ENCODE measurements at places on chromosomes 16 and 17.
A peak's percentile ranks its signal among the peaks of the same experiment; 100 is the strongest.

DNA sequence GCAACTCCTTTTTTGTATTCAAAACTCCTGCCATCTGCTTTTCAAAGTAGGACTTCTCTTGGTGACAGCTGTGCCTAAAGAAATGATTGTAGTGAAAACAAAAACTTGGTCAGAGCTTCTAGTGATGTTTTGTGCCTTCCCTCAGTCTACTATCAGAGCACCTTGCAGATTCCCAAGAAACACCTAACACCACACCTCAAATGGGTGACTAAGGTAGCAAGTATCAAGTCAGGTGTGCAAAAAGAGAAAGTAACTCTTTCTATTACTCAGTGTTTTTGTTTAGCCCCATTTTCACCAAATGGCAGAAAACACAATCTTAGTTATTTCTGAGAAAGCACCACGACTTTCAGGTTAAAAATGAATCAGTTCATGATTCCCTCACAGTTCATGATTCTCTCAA is 2.0 kb upstream of the PMFBP1 start:
- DNase-seq = no peak

DNA sequence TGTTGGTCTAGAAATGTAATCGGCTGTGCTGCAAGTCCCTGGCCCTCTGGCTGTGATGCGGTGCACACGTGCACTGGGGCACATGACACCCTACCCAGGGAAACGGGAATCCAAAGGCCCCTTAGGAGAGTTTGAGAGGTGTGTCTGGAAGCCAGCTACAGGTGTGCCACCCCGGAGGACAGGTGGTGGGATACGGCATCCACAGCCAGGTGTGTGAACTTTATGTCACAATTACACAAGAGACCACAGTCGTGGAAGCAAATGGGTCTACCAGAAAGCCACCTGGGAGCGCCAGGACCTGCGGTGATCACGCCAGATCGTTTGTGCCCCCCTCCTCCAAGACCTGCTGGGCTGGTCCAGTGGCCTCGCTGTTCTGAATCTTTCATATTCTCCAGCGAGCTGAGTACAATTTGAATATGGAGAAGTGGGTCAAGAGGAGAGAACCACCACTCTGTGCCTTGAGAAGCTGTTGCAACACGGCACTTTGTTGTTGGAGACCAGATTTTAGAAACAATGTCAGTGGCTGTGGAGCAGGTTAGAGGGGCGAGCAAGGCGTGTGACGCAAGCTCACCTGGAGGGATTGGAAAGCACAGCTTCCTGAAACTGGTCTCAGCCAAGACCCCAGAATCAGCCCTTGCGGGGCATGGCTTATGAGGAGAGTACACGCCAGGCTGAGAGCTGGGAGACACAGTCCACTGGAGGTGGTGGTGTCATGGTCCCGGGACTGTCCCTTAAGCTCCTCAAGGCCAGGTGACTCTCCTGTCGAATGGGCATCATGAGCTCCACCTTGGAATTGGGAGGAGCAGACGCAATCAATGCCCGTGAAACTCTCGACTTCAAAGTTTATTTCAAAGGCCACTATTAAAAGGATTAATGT is 37.4 kb downstream of the COX4I1 start:
- no peak for DNase-seq

DNA sequence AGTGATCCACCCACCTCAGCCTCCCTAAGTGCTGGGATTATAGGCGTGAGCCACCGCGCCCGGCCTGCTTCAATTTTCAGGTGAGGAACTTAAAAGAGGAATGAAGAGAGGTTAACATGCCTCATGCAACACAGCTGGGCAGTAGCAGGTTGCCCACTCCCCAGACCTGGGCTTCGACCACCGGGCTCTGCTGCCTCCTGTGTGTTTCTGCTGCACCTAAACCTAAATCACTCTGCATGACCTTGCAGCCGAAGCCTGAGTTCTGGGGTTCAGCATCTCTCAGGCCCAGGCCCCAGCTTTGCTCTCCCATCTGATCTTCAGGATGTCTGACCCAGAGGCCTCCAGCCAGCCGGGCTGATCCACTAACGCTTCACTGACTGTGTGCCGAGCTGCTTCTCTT is 112.6 kb downstream of the OR1D5 start:
- DNase-seq = no peak

DNA sequence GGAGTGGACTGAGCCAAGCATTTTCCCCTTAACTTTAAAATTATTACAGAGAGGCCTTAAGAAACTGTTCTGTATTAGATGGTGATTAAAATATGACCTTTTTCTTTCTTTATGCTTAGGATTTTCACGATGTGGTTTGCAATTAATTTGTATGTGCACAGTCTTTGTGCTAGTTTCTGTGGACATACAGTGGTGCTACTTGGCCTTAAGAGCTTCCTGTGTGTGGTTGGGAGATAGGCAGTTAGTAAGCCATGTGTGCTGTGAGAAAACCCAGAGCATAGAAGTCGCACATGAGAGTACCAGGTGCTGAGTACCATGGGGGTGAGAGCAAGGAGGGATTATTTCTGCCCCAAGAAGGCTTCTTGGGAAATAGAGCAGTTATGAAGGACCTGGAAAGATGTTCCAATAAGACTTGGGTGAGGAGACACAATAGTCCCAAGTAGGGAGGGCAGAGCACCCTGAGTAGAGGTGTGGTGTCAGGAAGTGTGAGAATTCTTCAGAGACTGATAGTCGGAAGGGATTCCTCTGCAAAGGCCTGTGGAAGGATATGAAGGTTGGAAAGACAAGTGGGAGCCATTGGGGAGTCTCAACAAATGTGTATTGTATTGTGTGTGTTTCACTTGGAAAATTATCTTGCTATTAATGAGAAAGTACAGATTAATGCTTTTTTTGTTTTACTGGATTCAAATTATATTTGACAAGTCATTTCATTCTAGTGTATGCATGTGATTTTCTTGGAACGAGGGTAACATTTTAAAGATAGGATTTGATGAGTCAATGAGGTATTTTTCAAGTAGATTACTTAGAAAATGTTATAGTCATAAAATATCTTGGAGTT is 239.9 kb downstream of the PRKCA start:
- no peak for DNase-seq

- DNase-seq = no peak
Observed at GRCh38 chr17:74212209-74212912, 1.0 kb upstream of the TTYH2 start.

GRCh38 chr16:65392806-65393565 is 271.1 kb upstream of the CDH11 start:
- DNase-seq = peak; percentile 52

Measured in T1000 (cell line).